ENCODE measurements at places on chromosomes 13 and 19.

- no peak for DNase-seq
Measured at GRCh38 chr19:36409841-36410240, 8.6 kb downstream of the ZFP82 start.

GRCh38 chr13:94212196-94212595 is 267.3 kb downstream of the DCT start:
- no peak for DNase-seq

DNA sequence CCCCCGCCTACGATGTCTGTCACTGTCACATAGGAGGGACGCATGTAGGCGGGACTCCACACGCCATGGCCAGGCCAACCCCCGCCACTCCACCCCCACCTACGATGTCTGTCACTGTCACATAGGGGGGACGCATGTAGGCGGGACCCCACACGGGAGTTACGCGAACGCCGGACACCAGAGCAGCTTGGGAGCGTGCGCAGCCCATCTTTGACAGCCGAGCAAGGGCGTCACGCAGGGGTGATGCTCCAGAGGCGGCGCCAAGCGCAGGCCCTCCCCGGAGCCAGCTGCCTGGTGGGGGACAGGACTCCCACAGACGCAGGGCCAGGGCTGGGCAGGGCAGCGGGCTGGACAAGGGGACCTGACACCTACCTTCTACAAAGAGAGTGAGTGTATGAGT is 20.0 kb downstream of the ZNF787 start:
- DNase-seq = no peak

DNA sequence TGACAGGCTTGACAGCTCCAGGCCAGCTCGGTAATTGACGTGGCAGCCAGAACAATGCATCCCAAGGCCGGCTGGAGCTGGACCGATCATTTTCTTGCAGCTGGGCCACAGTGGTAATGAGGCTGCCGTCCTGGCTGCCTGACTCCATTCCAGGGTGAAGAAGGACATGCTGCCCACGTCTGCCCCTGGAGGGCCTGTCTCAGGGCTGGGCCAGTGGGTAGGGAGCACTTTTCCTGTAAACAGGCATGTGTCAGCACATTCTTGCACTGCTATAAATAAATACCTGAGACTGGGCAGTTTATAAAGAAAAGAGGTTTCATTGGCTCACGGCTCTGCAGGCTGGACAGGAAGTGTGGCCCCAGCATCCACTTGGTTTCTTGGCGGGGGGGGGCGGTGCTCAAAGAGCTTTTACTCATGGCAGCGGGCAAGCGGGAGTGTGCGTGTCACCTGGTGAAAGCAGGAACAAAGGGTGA is 38.1 kb upstream of the KCTD15 start:
- DNase-seq = no peak

DNA sequence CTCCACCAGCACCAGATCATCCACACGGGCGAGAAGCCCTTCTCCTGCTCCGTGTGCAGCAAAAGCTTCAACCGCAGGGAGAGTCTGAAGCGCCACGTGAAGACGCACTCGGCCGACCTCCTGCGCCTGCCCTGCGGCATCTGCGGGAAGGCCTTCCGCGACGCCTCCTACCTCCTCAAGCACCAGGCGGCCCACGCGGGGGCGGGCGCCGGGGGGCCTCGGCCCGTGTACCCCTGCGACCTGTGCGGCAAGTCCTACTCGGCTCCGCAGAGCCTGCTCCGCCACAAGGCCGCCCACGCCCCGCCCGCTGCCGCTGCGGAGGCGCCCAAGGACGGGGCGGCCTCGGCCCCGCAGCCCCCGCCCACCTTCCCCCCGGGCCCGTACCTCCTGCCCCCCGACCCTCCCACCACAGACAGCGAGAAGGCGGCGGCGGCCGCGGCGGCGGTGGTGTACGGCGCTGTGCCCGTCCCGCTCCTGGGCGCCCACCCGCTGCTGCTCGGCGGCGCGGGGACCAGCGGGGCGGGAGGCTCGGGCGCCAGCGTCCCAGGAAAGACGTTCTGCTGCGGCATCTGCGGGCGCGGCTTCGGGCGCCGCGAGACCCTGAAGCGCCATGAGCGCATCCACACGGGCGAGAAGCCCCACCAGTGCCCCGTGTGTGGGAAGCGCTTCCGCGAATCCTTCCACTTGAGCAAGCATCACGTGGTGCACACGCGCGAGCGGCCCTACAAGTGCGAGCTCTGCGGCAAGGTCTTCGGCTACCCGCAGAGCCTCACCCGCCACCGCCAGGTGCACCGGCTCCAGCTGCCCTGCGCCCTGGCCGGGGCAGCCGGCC is 9.4 kb downstream of the ZNF784 start:
- no peak for DNase-seq

GRCh38 chr13:94585543-94586101 is 10.3 kb downstream of the TGDS start:
- DNase-seq = no peak

DNA sequence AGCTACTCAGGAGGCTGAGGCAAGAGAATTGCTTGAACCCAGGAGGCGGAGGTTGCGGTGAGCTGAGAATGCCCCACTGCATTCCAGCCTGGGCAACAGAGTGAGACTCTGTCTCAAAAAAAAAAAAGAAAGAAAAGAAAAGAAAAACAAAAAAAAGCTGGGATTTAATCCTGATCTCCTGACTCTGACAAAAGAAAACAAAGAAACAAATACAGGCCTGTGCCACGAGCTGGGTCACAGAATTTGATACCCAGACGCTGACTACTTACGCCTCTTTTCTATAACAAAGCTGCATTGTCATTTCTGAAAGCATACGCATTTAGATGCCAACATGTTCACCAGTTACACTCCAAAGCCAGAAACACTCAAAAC is 18.2 kb upstream of the GTF2F2 start:
- DNase-seq = no peak

GRCh38 chr13:36059321-36059720 is 71.9 kb downstream of the DCLK1 start:
- no peak for DNase-seq

DNA sequence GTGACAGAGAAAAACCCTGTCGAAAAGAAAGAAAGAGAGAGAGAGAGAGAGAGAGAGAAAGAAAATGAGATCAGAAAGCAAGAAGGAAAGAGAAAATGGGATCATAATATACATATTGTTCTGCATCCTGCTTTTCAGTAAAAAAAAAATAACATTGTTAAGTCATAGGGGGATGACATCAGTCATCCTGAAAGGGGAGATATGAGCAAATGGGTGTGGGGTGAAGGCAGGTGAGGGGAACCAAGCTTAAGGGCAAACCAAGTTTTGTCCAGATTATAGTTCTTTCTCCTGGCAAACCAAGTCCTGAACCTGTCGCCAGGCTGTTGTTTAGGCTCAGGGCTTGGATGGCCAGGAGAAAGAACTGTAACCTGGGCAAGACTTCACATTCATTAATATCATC is 92.6 kb upstream of the TMTC4 start:
- no peak for DNase-seq

DNA sequence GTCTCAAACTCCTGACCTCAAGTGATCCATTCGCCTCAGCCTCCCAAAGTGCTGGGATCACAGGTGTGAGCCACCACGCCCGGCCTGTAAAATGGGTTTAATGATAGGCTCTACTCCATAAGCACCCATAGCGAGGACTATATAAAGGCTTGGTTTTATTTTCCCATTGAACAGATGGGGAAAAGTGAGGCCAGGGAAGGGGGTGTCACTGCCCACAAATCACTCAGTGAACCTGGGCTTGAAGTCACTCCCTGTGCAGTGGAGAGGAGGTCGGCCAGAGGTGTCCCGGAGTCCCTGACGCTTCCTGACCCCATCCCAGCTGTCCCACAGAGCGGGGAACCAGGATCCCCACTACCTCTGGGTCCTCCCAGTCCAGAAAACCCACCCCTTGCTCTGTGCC is 14.9 kb downstream of the TLE2 start:
- no peak for DNase-seq

DNA sequence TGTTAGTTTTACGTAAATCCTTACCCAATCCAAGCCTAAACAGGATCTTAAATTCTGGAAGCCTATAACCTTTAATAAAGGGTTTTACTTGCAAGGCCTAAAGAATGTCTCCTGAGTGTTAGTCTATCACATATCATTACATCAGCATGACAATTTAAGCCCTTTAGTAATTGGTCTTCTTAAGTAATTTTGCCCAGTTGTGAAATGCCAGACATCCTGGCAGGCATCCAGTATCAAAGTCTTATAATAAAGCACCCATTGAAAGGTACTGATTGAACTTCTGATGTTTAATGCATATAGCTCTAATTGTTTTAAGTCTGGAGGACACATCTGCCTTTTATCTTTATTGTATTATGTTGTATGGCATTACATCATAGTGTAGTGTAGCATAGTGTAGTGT is 1078.9 kb downstream of the SLITRK1 start:
- no peak for DNase-seq

- DNase-seq = no peak
Measured at GRCh38 chr19:8310342-8311055, 2.3 kb upstream of the CD320 start.

GRCh38 chr19:1862424-1863327 is 703 bp downstream of the KLF16 start:
- DNase-seq = no peak

GRCh38 chr13:66139701-66140100 is 1090.4 kb downstream of the PCDH9 start:
- DNase-seq = no peak

GRCh38 chr19:342801-343421 is 1.7 kb downstream of the MIER2 start:
- peak; percentile 67 for DNase-seq

DNA sequence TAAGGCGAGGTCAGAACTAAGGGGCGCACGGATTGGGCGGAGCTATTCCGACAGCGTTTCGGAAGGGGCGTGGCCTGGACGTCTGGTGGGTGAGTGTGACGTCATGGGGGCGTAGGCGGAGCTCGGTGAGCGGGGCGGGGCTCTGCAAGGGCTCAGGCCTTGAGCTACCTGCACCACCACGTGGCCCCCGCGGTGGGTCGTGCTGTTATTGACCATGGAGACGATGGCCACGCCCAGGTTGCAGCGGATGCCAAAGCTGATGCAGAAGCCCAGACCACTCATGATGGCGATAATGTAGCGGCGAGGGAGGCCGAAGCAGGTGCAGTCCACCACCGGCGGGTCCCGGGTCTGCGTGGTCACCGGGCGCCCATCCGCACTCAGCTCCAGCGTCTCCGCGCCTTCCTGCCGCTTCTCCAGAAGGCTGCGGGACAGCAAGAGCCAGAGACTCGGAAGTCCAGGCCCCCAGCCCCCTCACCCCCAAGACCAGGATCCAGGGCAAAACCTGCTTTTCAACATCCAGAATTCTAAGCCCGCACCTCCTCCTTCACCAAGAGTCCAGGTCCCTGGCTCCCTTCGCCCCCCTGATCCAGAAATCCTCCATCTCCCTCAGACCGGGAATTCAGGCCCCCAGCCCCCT is 4.8 kb downstream of the SLC17A7 start:
- no peak for DNase-seq

GRCh38 chr19:15331419-15332310 is 674 bp downstream of the BRD4 start:
- no peak for DNase-seq

GRCh38 chr13:67408798-67409197 is 178.7 kb upstream of the PCDH9 start:
- no peak for DNase-seq

DNA sequence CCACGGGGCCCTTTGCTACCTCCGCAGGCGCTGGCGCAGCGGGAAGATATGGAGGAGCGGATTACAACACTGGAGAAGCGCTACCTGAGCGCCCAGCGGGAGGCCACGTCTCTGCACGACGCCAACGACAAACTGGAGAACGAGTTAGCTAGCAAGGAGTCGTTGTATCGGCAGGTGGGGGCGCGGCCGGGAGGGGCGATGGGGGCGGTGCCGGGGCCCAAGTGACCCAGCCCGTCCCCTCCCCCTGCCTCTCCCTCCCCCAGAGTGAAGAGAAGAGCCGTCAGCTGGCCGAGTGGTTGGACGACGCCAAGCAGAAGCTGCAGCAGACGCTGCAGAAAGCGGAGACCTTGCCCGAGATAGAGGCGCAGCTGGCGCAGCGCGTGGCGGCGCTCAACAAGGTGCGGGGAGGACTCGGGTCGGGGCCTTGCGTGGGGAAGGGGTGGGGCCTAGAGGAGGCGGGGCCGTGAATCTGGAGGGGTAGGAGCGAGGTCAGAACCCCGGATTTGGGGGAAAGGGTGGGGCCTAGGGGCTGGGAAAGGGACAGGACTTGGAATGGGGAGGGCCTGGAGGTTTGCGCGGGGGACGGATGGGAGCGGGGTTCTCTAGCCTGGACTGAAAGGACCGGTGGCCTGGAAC is 13.7 kb downstream of the PPFIA3 start:
- DNase-seq = no peak

GRCh38 chr19:52397310-52398080 is at the start of gene ZNF528:
Gene ZNF528 (plus strand): TSS chr19:52397849. CDS start chr19:52402014, 4,165 bp downstream.
- DNase-seq = peak; percentile 97

DNA sequence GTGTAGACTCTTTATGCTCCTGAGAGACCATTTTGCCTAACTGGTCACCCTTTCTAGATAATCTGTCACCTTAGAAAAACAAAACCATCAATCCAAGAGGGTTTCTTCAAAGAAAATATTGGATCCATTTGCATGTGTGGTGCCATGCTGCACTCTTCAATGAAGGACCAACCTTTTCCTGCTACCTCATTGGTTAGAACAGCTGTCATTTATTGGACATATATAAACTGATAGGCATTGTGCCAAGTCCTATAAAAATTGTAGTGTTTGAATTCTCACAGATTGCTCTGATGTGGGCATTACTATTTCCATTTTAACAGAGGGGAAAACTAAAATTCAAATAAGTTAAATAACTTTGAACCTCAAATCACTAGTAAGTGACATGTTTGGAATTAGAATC is 333.2 kb downstream of the MYO16 start:
- DNase-seq = no peak

DNA sequence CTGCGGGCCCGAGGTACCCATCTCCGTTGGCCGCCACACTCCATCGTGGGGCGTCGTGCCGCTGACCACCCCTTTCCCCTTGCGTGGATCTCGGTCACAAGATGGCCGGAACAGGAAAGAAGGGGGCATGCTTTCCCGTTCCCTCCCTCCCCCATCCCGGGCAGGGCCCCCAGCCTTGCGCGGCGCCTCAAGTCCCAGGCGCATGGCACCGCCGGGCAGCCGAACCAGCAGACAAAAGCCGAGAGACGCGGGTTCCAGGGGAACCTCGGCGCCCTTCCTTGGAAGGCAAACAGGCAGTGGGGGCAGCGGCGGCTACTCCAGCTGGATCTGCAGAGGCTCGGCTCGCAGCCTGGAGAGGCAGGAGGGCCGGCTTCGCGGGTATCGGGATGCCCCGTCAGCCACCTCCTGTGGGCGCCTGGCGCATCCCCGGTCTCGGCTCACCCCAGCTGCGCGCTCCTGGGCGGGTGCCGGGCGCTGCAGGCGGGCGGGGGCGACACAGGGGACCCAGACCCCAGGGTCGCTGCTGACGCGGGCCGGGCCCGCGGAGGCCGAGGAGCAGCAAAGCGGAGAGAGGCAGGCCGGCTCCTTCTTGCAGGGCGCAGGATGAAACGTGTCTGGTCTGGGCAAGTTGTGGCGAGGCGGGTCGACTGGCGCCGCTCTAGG is 439 bp downstream of the DZIP1 start:
- no peak for DNase-seq

DNA sequence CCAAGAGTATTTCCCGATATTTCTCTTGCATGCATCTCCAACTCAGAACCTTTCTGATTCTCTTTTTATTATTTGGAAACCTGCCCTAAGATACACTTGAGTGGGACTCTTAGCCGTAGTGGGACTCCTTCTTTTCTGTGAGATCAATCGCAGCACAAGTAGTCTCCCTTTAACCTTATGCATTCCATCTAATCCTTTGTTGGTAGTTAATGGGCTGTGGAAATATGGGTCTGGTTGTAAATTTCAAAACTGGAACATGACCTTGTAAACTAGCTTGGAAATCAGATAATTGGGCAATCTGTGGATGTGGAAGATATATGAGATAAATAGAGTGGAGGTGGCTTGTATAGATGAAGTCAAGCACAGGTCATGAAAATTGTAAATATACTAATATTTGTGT is 350.0 kb downstream of the NDFIP2 start:
- DNase-seq = no peak

Data from KG1 (cell line).